ENCODE measurements at places on chromosomes 6 and 20. TPM values are rescaled to one million over a fixed set of nuclear protein-coding genes. Genes with fewer than 3 reads are reported as not detected.

- DNase-seq: no peak
These were observed 161.1 kb upstream of the EPHA7 start for GRCh38 chr6:93580446-93580845.

DNA sequence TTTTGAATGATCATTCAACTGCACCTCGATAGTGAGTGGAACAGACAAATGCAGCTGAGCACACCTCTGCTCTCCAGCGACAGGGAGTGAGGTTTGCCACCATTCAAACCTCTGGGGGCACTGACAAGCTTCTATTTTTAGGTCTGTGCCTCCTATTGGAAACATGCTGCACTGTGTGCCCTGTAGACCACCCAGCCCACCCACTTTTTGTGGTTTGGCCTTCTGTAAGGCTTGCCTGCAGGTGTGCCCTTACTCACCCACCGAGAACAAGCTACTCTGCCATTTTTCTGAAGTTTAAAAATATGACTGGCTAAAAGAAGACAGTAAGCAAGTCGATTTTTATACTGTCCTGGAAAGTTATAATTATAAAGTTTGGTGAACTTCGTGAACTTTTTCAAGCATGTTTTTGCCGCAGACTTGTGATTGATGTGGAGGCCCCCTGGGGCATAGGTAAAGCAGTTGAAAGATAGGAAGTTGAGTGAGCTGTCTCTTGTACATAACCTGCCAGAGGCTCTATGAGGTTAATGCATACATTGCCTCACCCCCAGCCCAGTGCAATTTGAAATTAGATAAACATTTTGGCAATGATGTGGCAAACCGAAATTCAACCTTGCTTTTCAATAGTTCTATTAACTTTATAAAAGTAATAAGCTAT, 53.8 kb downstream of the ADGRG6 start:
- no peak for DNase-seq

GRCh38 chr20:19976595-19977372, 40.4 kb upstream of the NAA20 start:
- DNase-seq: peak; percentile 33

The SESN1 gene
- 33.6 TPM for total RNA-seq

The ACSS1 gene
- total RNA-seq: 9.4 TPM

The RAMACL gene
- total RNA-seq: 3.4 TPM

Data from dermis microvascular lymphatic vessel endothelial cell (primary cell).